ENCODE measurements at places on chromosomes 12 and 14. TPM values are rescaled to one million over a fixed set of nuclear protein-coding genes. Genes with fewer than 3 reads are reported as not detected.

GRCh38 chr12:1842183-1842904, 22.0 kb downstream of the LRTM2 start:
- H3K4me3 ChIP-seq, result no peak overlapping the region
- H3K27ac ChIP-seq, result no peak overlapping the region
- H3K36me3 ChIP-seq, result no peaks in the 10 kb centered on the region
- H3K27me3 ChIP-seq, result peaks cover 1% of the 10 kb centered on the region
- no peak for DNase-seq

DNA sequence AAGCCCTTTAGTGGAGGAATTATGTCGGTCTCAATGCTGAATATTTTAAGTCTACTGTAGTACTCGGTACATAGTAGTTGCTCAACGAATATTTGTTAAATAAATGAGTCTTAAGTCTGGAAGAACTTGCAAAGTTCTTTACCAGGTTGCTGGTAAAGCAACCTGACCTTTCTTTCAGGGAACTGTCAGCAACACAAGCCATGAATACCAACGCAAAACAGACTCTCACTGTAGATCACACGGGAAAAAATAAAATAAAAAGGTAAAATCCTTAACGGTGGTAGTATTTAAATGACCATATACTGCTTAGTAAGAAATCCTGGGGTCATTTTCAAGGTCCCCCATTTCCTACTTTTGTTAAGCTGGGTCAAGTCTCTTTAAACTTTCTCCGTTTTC, 447 bp upstream of the NUBPL start:
- DNase-seq, result no peak
- no peaks in the 10 kb centered on the region for H3K36me3 ChIP-seq
- H3K4me1 ChIP-seq, result peaks cover 22% of the 10 kb centered on the region
- H3K27ac ChIP-seq, result peak overlapping the region; percentile 95
- H3K27me3 ChIP-seq, result peaks cover 12% of the 10 kb centered on the region

DNA sequence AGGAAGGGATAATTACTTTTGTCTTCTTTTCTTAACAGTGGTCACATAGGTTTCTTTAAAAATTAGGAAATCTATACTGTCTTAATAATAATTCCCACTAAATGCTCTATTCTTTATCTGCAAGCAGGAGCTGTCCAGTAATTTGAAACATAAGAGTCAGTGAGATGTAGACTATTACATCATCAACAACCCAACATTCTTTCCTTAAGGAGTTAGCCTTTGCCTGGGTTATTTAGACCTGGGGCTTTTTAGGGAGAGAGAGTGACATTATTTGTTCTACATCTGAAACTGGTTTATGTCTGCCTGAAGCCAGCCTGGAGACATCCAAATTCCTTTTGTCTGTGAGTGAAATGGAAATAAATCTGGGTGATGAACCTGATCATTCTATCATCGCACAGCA, 294.4 kb downstream of the TMTC2 start:
- H3K36me3 ChIP-seq, result no peaks in the 10 kb centered on the region
- H3K27ac ChIP-seq, result no peak overlapping the region
- no peaks in the 10 kb centered on the region for H3K4me1 ChIP-seq
- DNase-seq, result no peak
- H3K27me3 ChIP-seq, result no peaks in the 10 kb centered on the region

GRCh38 chr14:73619524-73619923, 7.2 kb downstream of the ACOT6 start:
- no peak for DNase-seq
- no peaks in the 10 kb centered on the region for H3K36me3 ChIP-seq
- H3K4me1 ChIP-seq, result no peaks in the 10 kb centered on the region
- no peak overlapping the region for H3K4me3 ChIP-seq
- H3K27ac ChIP-seq, result no peak overlapping the region
- no peaks in the 10 kb centered on the region for H3K27me3 ChIP-seq

DNA sequence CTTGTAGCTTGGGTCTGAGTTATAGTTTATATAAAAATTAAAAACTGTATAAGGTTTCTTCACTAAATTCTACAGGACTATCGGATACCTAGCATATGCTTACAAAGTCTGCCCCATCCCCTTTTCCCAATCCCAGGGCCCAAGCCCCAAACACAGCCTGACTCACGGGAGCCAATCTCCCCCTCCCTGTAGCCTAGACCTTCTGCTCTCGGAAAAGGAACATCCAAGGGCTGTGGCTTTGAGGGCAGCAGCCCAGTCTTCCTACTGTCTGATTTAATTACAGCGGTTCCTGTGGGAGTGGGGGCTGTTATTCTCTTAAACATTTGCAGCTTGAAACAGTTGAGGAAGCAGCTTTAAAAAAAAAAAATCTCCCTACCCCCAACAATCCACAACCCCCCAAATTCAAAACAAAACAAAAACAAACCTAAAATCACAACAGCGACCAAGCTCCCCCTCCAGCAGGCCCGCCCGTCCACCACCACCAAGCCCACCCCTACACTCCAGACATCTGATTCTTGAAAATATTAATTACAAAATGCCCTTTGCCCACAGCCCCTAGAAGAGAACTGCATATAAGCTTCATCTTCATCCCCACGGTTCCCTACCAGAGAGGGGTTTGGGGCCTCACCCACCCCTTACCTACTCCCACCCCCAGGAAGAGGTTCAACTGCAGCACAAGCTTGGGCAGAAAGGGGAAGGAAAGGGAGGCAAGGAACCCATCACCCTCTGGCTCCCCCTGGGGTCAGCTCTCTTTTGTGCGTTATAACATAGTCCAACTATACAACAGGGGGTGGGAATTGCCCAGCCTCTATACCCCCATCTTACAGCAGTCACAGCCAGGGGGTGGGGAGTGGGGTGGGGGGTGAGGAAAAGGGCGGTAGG, 1.1 kb upstream of the PRKAG1 start:
- peaks cover 51% of the 10 kb centered on the region for H3K4me1 ChIP-seq
- H3K4me3 ChIP-seq, result peak overlapping the region; percentile 98
- peaks cover 29% of the 10 kb centered on the region for H3K36me3 ChIP-seq
- H3K27me3 ChIP-seq, result peaks cover 16% of the 10 kb centered on the region
- peak; percentile 56 for DNase-seq

GRCh38 chr14:22794551-22794951, 20.7 kb downstream of the SLC7A7 start:
- DNase-seq, result no peak
- no peak overlapping the region for H3K27ac ChIP-seq
- H3K4me1 ChIP-seq, result no peaks in the 10 kb centered on the region
- H3K36me3 ChIP-seq, result no peaks in the 10 kb centered on the region

DNA sequence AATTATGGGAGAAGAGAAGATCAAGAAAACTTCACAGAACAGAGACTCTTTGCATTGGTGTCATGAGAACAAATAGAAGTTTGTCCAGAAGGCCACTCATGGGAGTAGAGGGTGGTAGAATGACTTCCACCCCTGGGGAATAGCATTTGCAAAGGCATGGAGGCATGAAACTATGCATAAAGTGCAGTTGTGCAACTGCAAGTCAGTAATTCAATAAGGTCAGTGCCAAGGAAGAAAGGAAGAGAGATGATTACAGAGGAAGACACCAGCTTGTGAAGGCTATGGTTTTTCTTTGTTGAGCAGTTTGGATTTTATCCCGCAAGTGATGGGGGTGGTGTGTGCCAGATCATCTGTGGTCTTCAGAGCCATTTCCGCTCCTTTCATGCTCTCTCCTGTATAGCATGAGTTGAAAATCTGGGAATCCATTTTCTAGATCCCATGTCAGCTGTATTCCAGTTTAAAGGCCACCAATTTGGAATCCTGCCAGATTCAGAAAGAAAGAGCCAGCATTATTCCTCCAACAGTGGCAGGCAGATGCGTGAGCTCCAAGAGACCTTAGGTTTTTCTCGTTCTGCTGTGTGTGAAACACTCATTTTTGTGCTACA, 67.6 kb upstream of the GRIN2B start:
- no peaks in the 10 kb centered on the region for H3K36me3 ChIP-seq
- DNase-seq, result no peak
- no peak overlapping the region for H3K27ac ChIP-seq
- H3K27me3 ChIP-seq, result peaks cover 2% of the 10 kb centered on the region
- H3K4me1 ChIP-seq, result no peaks in the 10 kb centered on the region
- no peak overlapping the region for H3K4me3 ChIP-seq

- H3K4me3 ChIP-seq, result no peak overlapping the region
- H3K4me1 ChIP-seq, result no peaks in the 10 kb centered on the region
- peaks cover 4% of the 10 kb centered on the region for H3K27me3 ChIP-seq
- no peaks in the 10 kb centered on the region for H3K36me3 ChIP-seq
Observed at GRCh38 chr12:47577206-47577989, 128.4 kb downstream of the RPAP3 start.

- no peaks in the 10 kb centered on the region for H3K4me1 ChIP-seq
- H3K36me3 ChIP-seq, result no peaks in the 10 kb centered on the region
- H3K4me3 ChIP-seq, result no peak overlapping the region
- no peaks in the 10 kb centered on the region for H3K27me3 ChIP-seq
- DNase-seq, result no peak
Observed at GRCh38 chr12:19967001-19967400, 401.3 kb upstream of the PDE3A start.

DNA sequence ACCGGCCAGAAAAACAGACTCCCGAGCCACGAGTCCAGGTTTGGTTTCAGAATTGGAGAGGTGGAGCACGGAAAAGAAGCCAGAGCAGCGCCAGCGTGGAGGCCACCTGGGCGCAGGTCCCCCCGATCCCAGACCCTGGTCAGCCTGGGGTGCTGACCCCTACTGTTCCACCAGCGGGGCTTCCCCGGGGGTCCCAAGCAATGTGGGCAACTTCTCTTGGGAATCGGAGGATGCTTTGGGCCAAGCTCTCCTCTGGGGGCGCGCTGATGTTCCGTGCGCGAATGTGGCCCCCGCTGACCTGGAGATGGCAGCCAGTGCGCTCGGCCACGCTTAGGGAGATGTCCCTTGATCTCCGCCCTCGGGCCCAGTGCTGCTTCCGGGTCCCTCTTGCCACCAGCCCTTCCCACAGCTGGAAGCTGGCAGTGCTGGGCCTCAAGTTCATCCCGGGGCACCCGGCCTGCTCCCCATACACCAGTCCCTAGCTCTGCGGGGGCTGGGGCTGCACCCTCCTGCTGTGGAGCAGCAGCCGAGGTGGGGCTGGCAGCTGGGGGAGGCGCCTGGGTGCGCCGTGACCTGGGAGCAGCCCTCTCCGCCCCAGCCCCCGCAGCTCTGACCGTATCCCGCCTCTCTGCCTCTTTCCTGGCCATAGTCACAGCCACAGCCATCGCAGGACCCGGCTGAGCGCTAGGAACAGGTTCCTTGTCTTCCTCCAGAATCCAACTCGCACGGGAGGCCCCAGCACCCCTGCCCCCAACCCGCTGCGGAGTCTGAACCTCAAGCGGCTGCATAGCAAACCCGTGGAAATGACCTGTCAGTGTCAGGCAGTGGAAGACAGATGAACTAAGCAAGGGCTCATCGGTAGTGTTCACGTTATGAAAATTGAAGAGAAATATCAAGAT, 91.2 kb downstream of the RCOR1 start:
- H3K4me3 ChIP-seq, result no peak overlapping the region
- DNase-seq, result no peak
- peaks cover 10% of the 10 kb centered on the region for H3K4me1 ChIP-seq
- H3K27me3 ChIP-seq, result no peaks in the 10 kb centered on the region
- no peak overlapping the region for H3K27ac ChIP-seq
- H3K36me3 ChIP-seq, result no peaks in the 10 kb centered on the region

GRCh38 chr12:1279050-1279449, 288.0 kb downstream of the ERC1 start:
- peaks cover 3% of the 10 kb centered on the region for H3K4me1 ChIP-seq

DNA sequence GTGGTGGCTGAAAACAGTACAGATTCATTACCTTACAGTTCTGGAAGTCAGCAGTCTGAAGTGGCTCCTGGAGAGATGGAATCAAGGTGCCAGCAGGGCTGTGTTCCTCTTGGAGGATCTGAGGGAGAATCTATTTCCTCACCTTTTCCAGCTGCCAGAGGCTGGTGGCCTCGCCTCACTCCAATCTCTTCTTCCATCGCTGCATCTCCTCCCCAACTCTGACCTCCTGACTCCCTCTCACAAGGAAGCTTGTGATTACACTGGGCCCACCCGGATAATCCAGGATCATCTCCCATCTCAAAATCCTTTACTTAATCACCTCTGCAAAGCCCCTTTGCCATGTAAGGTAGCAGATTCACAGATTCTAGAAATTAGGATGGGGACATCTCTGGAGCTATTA, 11.4 kb upstream of the NCOR2 start:
- peaks cover 4% of the 10 kb centered on the region for H3K27me3 ChIP-seq
- no peak overlapping the region for H3K27ac ChIP-seq
- no peaks in the 10 kb centered on the region for H3K36me3 ChIP-seq
- no peaks in the 10 kb centered on the region for H3K4me1 ChIP-seq

- H3K27me3 ChIP-seq, result no peaks in the 10 kb centered on the region
- no peak overlapping the region for H3K27ac ChIP-seq
- no peak overlapping the region for H3K4me3 ChIP-seq
- no peaks in the 10 kb centered on the region for H3K4me1 ChIP-seq
- H3K36me3 ChIP-seq, result no peaks in the 10 kb centered on the region
- no peak for DNase-seq
Observed at GRCh38 chr14:59377991-59378601, 87.1 kb downstream of the GPR135 start.

- H3K27me3 ChIP-seq, result peaks cover 8% of the 10 kb centered on the region
- H3K4me1 ChIP-seq, result no peaks in the 10 kb centered on the region
- no peak for DNase-seq
- H3K4me3 ChIP-seq, result no peak overlapping the region
- H3K27ac ChIP-seq, result no peak overlapping the region
- no peaks in the 10 kb centered on the region for H3K36me3 ChIP-seq
Observed at GRCh38 chr14:58731465-58732293, 93.9 kb downstream of the DACT1 start.

DNA sequence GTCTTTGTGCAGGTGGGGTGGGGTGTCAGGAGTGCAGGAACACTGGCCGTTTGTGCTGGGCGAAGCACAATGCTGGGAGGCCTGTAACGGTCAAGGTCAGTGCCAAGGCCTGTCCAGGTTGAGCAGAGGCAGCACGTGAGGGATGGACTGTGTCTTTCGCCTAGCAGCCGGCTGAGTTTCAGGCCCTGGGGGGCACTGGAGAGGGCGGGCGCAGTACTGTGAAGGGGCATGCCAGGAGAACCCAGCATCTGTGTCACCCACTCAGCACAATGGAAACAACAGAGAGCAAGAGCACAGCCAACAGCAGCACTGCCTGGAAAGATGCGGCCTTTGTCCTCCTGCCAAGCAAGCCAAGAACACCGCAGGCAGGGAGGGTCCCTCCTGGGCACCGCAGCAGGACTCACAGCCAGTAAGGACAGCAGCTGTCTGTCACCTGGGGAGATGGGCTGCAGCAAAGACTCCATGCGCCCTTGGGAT, 25.2 kb downstream of the SLC25A47 start:
- peaks cover 28% of the 10 kb centered on the region for H3K36me3 ChIP-seq
- no peak for DNase-seq
- no peaks in the 10 kb centered on the region for H3K4me1 ChIP-seq
- no peak overlapping the region for H3K4me3 ChIP-seq

Gene KRT82
- not detected for polyA plus RNA-seq

Gene CLEC4D
- not detected for polyA plus RNA-seq

Gene SIRT4
- 1.9 TPM for polyA plus RNA-seq

Gene UBR7
- polyA plus RNA-seq, result 76.1 TPM

Gene TCL1A
- 1.6 TPM for polyA plus RNA-seq

Gene TCL1B
- polyA plus RNA-seq, result not detected

Gene PRR4
- 4.5 TPM for polyA plus RNA-seq

Gene RHOJ
- polyA plus RNA-seq, result not detected

Gene TARBP2
- polyA plus RNA-seq, result 11.5 TPM

Gene KERA
- not detected for polyA plus RNA-seq

Gene GPR135
- 0.06 TPM for polyA plus RNA-seq

All from immature natural killer cell (primary cell).